ENCODE measurements at places on chromosomes 3 and 15.

DNA sequence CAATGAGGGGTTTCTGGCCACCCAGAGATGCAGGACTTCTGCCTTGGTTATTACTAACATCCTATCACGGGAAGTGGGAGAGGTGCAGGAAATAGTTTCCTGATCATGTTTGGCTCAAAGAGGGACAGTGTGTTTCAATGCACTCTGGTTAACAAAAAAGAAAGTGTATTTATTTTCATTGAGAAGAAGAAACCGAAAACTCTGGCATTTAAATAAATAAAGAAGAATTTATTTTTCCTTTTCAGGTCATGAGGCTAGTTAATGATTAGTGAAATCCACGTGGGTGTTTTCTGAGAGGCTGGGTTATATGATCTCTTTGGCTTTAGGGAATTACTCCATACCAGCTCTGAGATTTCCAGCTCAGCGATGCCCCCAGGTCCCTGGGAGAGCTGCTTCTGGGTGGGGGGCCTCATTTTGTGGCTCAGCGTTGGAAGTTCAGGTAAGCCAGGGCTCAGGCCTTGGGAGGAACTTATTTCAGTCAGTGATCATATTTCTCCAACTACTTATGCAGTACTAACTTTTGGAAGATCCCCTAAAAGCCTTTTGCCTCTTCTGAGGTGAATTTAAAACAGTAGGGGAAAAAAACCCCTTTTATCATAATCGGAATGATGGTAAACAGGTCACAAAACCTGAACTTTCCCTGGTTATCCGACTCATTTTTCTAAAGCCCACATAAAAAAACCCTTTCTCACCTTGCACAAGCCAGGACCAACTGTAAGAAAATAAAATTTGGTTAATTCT, at the start of gene PLA1A:
Gene PLA1A, plus strand, starts transcription at position 338 of the 741 bp plus-strand sequence. Its CDS starts 29 bp downstream, at position 367.
- DNase-seq: no peak

DNA sequence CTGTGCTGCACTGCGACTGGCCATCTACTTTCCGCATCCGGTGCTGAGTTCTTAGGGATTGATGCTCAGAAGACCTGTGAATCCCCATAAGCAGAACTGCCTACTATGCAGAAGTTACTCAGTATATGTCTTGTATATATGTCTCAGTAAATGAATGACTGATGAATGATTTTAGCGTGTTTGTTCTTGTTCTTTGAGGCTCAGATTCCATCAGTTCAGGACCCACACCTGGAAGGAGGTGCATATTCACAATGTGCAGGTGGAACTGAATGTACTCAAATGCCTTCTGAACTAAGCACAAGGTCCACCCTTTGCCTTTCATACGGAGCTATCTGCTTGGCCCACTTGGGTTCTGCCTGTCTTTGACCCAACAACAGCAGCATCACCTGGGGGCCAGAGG, 19.8 kb downstream of the TNFAIP8L3 start:
- no peak for DNase-seq

DNA sequence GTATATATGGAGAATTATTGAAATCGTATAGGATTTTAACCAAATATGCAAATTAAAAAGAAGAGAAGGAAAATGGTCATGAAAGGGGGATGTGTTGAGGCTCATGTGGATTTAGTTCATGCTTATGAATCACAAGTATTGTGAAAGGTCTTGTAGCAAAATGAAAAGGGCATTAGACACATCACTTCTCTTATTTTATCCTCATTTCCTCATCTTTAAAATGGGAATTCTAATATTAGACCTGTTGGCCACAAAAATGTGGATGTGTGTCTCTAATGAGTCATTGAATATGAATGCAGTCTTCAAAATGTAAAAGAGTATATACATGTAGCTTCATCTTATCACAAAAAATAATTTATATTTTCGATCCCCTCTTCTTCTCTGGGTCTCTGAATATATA, 14.9 kb upstream of the ALCAM start:
- no peak for DNase-seq

GRCh38 chr3:10259036-10259435, 10.8 kb downstream of the TATDN2 start:
- no peak for DNase-seq

DNA sequence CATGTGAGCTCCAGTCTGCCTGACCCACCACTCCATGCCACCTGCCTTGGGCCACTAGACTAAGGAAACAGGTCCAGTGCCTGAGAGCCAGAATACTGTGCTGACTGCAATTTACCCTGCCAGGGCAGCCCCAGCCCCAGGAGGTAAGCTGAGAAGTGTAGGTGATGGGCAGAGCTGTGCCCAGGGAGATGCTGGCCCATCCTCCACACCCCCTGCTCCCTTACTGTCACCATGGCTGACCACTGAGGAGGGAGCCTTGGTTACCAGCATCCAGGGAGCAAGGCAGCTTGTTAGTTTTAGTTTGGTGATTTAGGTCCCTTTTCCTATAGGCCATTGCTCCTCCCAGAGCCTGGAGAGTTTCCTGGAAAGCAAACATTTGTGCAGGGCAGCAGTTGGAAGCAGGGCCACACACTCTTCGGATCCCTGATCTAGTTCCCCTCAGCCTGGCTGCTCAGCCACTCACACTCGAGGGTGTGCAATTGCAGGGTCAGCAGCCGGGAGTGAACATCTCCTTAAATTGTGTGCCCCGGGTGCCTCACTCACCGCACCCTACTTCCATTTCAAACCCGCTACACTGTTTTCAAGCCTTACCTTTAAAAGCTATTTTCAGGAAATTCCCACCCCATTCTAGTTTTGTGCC, 2.0 kb downstream of the GALNT15 start:
- DNase-seq: no peak

DNA sequence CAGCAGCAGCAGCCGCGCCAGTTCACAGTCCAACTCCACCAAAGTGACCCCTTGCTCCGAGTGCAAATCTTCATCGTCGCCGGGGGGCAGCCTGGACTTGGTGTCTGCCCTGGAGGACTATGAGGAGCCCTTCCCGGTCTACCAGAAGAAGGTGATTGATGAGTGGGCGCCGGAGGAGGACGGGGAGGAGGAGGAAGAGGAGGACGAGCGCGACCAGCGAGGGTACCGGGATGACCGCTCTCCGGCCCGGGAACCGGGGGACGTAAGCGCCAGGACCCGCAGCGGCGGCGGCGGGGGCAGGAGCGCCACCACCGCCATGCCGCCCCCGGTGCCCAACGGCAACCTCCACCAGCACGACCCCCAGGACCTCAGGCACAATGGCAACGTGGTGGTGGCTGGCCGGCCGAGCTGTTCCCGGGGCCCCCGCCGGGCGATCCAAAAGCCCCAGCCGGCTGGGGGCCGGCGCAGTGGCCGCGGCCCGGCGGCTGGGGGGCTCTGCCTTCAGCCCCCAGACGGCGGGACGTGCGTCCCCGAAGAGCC, 224.1 kb upstream of the IL12A start:
- no peak for DNase-seq

DNA sequence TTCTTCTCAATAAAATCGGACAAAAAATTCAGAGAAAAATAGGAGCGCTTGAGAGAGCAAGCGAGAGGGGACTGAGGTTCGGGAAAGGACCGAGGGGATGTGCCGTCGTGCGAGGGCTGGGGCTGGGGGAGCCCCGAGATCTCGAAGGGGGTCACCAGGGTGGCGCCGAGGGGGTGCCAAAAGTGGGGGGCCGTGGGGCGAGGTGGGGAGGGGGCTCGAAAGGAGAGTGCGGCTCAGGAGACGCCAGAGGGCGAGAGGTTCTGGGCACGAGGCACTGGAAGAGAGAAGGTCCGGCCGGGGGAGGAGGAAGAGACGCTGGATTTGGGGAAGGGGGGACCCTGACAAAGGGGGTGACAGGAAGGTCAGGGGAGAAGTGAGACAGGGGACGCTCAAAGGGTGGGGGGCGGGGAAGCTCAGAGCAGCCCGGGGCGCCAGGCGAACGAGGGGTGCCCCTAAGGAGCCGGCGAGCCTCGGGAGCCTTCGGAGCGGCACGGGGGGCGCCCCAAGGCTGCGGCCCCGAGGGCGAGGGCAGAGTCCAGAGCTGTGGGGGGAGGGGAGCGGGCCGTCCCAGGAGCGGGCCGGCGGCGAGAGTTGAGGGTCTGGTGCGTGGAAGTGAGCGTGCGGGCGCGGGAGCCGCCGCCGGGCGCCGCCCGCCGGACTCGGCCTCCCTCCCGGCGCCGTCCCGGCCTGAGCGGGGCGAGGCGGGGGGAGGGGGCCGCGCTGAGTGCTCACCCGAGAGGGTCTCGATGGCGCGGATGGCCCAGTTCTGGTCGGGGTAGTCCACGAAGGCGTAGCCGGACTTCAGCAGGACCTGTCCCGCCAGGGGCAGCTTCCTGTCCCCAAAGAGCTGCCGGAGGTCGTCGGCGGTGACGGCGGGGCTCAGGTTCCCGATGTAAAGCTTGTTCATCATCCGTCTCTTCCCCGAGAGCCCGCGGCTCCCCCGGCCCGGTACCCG, 514 bp downstream of the IGF2BP2 start:
- DNase-seq: peak; percentile 52

Data from H9 (cell line).